ENCODE measurements at places on chromosomes 7 and 10.
A peak's percentile ranks its signal among the peaks of the same experiment; 100 is the strongest.

- peak; percentile 25 for DNase-seq
These were observed at the start of gene ANKRD1 for GRCh38 chr10:90920986-90921666. Gene ANKRD1 (minus strand): TSS chr10:90921087. CDS start chr10:90921027, 60 bp downstream.

DNA sequence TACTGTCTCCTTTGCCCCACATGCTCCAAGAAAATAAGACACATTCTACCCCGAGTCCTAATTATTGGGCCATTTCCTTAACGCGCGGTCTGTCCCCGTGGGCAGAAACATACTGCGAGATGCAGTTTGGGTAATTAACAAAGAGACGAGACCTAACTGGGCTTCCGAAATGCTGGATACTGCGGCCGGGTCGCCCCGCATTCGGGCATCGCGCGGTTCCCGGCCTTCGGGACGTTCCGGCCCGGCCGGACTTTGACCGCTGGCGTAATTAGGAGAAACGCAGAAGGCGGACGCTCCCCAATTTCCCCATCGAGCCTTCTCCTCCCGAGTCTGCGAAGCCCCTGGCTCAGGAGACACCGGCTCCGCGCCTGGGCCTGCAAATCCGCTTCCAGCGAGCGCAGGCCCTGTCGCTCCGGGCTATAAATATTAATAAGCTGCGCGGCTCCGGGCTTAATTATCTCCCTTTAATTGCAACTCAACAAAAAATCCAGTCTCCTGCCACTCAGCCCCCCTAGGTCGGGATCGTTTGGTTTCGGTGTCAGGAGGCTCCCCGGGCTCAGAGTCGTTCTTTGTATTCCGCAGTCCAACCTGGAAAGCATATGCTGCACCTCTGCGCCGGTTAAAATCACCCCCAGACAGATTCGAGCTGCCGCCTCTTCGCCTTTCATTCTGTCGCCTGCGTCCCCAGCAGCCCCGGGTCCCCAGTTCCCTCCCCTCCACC is 131.5 kb downstream of the SPAG6 start:
- no peak for DNase-seq

- no peak for DNase-seq
These were observed 8.6 kb upstream of the IRF5 start for GRCh38 chr7:128928882-128929788.

DNA sequence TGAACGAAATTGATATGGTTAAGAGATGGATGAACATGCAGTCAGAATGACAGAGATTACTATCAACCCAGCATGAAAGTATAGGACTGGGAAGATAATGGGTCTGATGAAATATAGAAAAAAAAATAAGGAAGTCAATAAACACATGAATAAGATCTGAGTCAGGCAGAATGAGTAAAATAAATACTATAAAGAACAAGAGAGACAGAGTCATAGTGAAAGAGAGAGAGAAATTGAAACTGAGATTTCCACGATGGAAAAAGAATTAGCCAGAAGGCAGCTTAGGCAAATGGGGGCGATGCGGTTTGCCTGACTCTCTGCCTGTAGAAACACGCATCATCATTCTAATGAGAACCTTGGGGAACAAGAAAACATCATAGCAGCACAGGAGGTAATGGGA is 26.6 kb downstream of the SEMA3D start:
- DNase-seq = no peak

- no peak for DNase-seq
These were observed 974 bp downstream of the KIF11 start for GRCh38 chr10:92593619-92594588.

DNA sequence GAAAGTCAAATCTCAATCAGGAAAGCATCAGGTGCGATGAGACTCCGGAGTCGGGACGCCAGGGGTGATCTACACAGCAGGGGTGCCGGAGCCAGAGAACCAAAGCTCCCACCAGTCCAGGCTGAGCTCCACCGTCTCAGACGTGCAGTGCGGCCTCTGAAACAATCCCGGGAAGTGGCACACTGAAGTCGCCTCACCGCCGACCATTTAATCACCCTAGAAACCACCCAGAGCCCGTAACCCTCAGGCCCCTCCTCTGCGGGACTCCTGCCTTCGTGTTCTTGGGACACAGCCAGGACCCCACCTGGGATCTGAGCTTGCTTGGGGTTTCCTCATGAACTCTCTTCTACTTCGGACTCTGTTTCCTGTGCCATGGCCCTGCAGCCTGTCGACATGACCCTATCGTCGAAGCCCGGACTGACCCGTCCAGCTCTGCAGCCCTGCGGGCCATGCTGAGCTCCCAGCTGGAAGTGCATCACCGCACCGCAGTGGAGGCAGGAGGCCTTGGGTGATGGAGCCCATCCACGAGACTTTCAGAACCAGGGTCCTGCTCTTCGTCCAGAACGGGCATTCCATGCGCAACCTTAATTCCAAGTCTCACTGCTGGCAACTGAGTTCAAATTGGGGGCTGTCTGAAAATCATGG is 266.4 kb downstream of the PTPRN2 start:
- DNase-seq = no peak

DNA sequence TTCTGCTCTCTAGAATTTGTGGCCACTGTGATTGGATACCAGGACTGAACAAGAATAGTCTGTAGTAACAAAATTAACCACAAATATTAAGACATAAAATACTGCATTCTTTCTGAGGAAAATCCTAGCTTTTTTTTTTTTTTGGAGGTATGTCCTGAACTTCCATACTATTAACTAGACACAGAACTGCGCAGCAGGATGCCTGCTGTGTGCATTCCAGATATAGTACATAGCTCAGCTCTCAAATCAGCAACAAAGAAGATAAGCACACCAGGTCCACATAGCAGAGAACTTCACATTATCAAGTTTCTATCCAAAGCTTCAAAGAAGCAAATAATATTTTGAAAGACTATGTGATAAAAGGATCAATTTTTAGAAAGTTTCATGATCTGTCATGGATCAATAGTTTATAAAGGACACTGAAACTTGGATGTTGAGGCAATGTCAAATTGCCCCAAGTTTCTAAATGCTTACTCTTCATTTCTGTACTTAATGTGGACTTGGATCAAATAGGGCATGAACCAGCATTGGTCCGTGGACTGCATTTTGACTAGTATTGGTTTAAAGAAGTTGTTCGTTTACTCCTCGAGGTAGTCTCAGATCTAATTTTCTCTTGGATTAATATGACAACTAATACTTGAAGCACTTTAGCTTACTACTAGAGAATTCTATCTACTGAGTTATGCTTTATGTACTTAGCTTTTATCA is 15.4 kb downstream of the NAMPT start:
- DNase-seq = no peak

- DNase-seq = no peak
These were observed 2.7 kb downstream of the SND1 start for GRCh38 chr7:127654404-127655394.

- DNase-seq = no peak
These were observed 62.5 kb upstream of the ADO start for GRCh38 chr10:62741996-62742395.

- DNase-seq = no peak
These were observed 794 bp downstream of the MBL2 start for GRCh38 chr10:52771534-52772445.

GRCh38 chr7:139821349-139822105 is 7.5 kb upstream of the TBXAS1 start:
- DNase-seq = no peak

DNA sequence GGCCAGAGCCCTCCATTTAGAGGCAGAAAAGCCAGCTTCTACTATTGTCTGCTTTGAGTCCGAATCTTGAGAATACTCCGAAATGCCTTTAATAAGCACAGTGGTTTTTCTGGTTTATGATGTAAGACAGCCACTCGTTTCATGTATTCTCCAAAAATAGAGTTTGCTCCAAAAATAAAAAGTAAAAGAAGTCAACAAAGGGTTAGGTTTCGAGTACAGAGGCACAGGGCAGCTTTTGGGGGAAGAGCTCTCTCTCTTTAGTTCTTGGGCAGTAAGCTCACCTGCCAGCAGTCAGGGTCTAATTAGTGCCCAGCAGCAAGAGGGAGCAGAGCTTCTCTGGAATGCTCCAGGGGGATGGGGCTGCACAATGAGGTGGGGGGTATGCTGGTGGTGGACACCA is 20.2 kb downstream of the CREB3L2 start:
- no peak for DNase-seq

GRCh38 chr10:48798481-48799254 is 114.0 kb downstream of the WDFY4 start:
- DNase-seq = no peak

DNA sequence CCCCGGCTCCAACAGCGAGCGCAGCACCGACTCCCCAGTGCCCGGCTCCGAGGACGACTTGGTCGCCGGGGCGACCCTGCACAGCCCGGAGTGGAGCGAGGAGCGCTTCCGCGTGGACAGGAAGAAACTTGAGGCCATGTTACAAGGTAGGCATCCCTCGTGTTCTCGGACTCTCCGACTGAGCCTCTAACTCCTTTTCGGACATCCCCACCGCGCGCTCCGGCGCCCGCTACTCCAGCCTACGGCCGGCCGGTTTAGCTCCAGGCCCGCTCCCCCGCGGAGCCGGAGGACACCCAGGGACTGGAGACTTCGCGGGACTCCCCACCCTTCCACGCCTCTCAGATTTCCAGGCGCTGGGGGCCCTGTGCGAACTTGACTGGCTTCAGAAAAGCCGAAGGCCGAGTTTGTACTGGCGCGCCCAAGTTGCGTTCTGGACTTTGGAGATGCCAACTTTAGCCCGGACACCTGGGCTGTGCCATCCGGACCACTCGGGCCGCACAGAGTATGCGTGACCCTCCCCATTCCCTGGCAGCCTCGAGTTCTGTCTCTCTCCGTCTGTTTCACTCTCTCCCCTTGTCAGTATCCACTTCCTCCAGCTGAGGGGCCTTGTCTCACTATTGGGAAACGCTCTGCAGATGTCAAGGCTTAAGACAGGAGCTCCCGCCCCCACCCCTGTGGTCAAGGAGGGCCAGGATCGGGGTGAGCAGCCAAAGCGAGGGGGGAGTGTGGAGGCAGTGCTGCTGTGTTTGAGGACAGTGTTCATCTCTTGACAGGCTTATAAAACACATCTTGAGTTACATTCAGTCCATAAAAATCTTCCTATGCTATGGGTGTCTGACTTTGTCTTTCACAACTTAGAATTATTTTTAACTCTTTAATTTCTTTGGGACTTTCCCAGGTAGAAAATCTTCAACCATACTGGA is 777 bp downstream of the BICC1 start:
- peak; percentile 43 for DNase-seq

- DNase-seq = no peak
These were observed 3.0 kb upstream of the WNT2 start for GRCh38 chr7:117325836-117326235.

DNA sequence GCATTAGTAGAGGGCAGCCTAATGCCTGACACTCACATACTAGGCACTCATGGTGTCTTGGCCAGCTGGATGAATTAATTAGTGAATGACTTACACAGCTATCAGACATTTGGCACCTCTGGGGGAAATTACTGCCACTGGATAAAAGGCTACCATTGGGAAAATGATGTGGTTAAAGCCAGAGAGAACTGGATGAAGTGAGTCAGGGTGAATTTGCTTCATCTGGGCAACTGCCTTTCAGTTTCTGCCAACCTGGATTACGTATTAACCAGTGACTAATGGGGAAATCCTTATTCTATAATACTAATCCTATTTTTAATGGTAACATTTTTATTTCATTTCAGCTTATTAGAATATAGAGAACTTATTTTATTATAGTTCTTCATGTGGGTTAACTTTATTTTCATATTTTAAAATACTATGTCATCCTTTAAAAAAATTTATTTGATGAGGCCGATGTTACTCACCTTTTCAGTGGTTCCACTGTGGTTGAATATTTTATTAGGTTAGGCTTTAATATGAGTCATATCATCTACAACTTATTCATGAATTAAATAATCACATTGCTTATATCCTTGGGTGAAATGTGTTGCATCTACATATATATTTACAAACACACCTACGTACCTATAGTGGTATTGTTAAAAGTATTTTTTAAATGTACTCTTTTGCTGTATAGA is 85.6 kb upstream of the CAPZA2 start:
- DNase-seq = no peak

GRCh38 chr10:102310361-102311024 is 65.2 kb downstream of the GBF1 start:
- peak; percentile 28 for DNase-seq

- DNase-seq = no peak
These were observed 9.5 kb downstream of the CYREN start for GRCh38 chr7:135160858-135161653.

DNA sequence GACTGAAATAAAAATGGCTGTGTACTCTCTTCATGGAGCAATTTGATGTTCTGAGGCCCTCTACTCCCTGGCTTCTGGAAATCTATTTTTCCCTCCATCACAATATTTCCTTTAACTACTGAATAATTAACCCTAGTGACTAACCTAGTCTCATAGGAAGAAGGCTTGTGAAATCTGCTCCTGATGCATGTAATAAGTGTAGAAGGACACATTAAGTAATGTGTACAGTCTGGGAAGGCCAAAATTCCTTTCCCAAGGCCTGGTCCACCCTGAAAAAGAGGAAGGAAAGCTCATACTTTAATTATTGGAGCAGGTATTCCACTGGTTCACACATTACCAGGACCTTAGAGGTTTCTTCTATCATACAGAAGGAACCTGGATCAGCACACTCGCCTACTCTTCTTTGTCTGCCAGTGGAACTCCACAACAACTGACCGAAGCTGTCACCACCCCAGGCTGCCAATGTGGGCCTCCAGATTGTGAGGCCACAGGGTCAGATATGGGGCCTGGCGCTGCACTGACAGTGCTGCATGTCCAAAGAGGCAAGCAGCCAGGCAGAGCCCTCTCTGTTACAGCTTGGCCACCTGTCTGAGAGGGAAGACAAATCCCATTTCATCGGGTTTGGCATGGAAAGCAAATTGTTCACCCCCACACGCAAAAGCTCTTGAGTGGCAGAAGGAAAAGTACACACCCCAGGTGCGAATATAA is 54.4 kb upstream of the FAM133B start:
- no peak for DNase-seq

GRCh38 chr7:127782654-127783559 is 130.9 kb downstream of the SND1 start:
- no peak for DNase-seq

GRCh38 chr10:11479300-11479699 is 132.2 kb downstream of the USP6NL start:
- no peak for DNase-seq

DNA sequence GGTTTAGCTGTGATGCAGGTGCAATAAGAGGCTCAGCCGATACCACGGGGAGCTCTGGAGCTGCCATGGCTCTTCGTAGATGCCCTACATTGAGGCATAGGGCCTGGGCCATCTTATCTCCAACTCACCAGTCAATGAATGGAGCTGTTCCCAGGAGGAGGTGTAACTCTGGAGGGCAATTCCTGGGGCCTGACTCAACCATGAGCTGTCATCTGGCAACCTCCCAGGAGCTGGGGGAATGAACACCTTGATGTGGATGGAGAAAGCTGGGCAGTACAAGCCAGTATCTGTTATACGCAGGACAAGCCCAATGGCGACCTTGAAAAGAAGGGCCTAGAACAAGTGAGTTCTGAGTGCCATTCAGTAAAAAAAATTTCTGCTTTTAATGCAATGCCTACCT is 224.0 kb upstream of the PLXDC2 start:
- DNase-seq = no peak

GRCh38 chr10:1526436-1527055 is 210.8 kb downstream of the ADARB2 start:
- DNase-seq = no peak

GRCh38 chr10:123154711-123155505 is 706 bp downstream of the BUB3 start:
- no peak for DNase-seq

Measured in HuH-7 (cell line).